ENCODE measurements at places on chromosomes 4 and X.

DNA sequence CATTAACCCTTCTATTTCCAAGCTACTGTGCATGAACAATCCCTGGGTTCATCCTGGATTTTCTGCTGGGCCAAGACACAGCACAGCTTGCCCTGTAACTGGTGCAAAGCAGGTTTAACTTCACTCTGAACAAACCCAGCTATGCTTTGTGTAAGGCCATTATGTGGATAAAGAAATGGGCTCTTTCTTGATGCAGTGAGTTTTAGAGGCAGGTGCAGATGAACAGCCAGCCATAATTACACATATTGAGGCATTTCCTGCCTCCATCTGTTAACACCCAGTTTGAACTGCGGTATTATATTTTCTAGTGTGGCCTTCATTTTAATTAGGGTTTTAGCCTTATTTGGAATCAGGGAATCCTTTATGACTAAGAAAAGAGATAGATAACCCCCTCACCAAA lies 68.7 kb upstream of the ARX start:
- no peak for DNase-seq

GRCh38 chr4:15366721-15367120 lies 61.1 kb upstream of the C1QTNF7 start:
- no peak for DNase-seq

- no peak for DNase-seq
Observed at GRCh38 chrX:151919610-151920009, 6.9 kb downstream of the MAGEA4 start.

GRCh38 chr4:77671051-77671450 lies 65.4 kb downstream of the CXCL13 start:
- no peak for DNase-seq

- DNase-seq = no peak
Observed at GRCh38 chr4:163072222-163072621, 94.5 kb downstream of the NAF1 start.

GRCh38 chrX:105543283-105543682 lies 279.1 kb upstream of the NRK start:
- no peak for DNase-seq

GRCh38 chr4:6017030-6017429 lies 1.2 kb downstream of the C4orf50 start:
- no peak for DNase-seq

- DNase-seq = no peak
Observed at GRCh38 chr4:155445306-155445705, 68.5 kb upstream of the MAP9 start.

GRCh38 chrX:102712216-102712966 lies at the start of gene GPRASP2:
Gene GPRASP2, plus strand, starts transcription at chrX:102712448. Its CDS starts 2,422 bp downstream, at chrX:102714870.
- no peak for DNase-seq

DNA sequence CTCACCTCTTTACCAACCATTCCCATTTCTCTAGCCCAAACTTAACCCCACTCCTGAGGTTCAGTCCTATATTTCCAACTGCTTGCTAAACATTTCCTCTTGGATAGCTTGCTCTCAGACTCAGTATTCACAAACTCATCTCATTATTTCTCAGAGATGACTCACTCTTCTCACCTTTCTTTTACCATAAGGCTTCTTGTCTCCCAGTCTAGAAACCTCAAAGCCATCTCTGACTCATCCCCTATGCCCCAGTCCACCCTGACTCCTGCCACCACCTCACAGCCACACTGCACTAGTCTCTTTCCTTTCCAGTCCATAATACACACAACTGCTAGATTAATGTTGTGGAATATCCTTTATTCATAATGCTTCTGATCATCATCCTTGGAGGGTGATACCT lies 4.8 kb downstream of the FRMPD3 start:
- no peak for DNase-seq

GRCh38 chr4:173411106-173411693 lies 12.3 kb upstream of the SCRG1 start:
- no peak for DNase-seq

- DNase-seq = no peak
Observed at GRCh38 chrX:38890963-38891362, 89.7 kb downstream of the MID1IP1 start.

DNA sequence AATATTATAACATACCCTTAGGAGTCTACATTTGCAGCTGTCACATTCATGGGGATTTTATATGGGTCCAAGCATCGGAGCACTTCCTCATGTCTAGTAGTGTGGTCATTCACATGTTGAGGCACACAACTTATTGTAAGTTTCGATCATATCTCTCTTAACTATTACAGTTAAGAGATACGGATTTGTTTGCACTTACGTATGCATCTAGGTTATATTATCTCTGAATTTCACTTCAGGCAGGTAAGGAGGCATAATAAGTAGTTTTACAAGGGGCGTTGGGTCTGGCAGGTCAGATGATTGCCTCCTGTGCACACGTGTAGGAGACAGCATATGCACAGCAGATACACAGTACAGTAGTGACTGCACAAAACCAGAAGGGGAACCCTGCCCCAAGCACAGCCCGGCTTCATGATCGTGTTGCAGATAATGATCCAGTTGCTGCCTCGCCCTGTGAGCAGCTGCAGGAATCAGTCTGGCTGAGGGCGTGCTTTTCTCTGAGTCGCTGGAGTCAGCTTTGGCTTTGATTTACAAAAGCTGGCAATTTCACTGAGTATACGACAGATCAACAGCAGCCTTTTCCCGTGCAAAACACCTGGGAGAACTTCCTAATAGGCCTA lies 302.9 kb upstream of the GATB start:
- DNase-seq = no peak

GRCh38 chr4:2253160-2254084 lies 8.5 kb downstream of the MXD4 start:
- DNase-seq = no peak

- no peak for DNase-seq
Observed at GRCh38 chr4:98771959-98772632, 113.7 kb upstream of the TSPAN5 start.

DNA sequence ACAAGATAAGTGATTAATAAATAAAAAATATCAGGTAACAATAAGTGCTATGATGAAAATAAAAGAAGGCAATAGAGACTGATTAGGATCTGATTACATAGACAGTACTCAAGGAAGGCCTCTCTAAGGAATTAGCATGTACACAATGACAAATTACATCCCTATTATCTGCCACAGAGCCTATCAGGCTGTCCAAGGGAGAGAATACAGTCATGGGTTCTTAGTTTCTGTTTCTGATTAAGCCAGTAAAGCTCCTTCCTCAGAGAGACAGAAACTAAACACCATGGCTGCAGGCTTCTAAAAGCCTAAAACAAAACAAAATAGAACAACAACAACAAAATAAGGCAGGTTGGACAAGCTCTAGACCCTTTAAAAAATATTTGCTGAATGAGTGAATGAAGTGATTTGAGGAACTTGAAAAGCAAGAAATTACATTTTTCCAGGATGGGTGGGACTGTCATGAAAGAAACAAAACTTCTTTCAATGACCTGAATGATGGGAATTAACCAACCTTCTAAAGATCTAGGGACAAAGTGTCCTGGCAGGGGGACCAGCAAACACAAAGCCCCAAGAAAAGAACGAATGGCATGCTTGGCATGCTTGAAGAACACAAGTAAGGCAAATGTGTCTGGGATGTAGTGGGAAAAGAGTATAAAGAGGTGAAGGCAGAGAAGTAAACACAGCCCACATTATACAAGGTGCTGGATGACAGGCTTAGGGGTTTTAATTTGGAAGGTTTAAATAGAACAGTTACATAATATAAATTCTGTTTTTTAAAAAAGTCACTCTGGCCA lies 44.1 kb downstream of the NAA11 start:
- DNase-seq = no peak

GRCh38 chr4:184515606-184516005 lies 41.3 kb upstream of the IRF2 start:
- no peak for DNase-seq

DNA sequence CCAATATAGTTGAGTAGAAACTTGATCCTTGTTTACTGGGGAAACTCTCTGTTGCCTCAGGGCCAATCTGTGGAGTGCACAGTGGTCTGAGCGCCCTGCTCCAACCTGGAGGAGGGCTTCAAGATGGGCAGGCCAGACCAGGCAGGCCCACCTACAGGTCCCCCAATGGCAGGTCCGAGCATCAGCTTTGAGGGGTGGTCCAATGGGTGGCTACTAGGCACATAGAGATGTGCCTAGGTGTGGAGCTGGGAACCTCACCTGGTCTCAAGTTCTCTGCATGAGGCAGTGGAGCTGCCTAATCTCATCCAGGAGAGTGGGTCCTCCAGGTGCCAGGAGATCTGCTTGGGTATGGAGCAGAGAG lies 252.9 kb downstream of the ARHGAP10 start:
- no peak for DNase-seq

DNA sequence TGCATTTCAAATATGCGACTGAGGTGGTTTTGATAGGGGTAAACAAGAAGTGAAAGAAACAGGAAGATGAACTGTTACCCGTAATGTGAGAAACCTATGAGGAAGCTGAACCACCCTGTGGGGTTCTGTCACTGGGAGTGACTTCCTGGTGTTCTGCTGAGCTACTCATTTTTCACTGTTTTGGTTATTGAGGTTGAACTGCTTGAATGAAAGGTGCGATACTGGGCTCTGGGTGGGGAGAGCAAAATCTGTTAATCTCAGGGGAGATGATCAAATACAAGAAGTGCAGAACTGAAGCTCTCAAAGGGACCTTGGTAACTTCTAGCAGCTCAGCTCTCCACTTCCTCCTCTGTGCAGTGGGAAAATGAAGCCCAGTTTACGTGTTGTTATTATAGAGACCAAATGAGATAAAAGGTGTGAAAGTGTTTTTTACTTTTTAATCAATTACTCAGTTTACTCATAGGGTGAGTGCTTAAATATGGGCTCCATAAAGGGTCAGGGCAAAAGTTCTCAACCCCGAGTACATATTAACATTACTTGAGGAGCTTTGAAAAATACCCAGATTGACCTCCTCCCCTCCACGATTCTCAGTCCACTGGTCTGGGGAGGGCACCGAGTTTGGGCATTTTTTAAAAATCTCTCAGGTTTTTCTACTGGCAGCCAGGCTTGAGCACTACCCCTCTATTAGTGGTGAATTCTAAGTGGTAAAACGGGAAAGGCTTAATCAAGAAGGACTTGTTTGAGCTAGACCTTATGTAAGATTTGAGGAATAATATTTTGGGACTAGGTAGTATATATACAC lies 66.7 kb downstream of the COQ2 start:
- DNase-seq = no peak

DNA sequence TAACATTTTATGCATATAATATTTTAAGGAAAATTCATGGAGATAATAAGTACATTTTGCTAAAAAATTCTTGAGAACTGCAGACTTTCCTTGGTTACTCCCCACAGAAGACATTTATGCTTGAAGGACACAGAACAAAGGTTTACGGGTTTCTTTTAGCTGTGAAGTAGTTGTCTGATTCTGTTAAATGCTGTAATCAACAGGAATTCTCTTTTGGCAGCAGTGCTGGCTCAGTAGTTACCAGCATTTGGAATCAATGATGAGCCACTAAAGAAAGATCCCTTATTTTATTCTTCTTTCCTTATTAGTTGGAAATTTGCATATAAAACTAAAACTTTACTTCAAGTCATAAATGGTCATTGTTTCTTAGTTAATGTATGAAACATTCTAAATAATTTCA lies 199.3 kb upstream of the FAT4 start:
- no peak for DNase-seq

- no peak for DNase-seq
Observed at GRCh38 chr4:122224348-122224747, 72.2 kb downstream of the BLTP1 start.

GRCh38 chr4:101187841-101188240 lies 159.5 kb downstream of the PPP3CA start:
- DNase-seq = no peak

DNA sequence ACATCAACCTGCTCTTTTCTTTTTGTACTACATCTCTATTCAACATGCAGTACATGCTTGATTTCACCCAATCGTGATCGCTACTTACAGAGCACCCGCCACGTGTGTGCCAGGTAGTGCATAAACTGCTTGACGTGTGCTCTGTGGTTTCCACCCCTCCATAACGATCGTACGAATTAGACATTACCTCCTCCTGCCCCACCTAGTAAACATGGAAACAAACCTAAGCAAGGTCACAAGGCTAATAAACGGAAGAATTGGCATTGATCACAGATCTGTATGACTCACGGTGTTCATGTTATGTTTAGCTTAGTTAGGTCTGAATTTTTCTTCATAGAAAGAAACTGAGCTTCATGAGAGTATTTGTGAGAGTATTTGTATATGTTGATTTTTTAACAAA lies 64.1 kb downstream of the STX18 start:
- DNase-seq = no peak

- DNase-seq = no peak
Observed at GRCh38 chr4:76341063-76341462, 34.5 kb downstream of the STBD1 start.

DNA sequence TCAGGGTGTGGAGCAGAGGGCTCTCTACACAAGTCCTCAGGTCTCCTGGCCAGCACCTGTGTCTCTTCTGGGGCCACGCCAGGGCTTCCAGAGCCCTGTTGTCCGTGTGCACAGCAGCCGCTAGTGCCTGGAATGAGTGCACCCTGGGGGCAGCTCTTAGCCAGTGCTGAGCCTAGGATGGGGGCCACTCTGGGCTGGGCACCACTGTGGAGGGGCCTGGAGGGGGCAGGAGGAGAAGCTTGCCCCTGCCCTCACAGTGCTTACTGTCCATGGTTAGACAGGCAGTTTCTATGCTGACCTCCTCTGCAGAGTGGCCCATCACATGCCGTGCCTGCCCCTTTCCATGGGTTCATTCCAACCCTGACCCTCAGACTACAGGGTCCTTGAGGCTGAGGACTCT lies 42.7 kb upstream of the GRPEL1 start:
- DNase-seq = no peak

DNA sequence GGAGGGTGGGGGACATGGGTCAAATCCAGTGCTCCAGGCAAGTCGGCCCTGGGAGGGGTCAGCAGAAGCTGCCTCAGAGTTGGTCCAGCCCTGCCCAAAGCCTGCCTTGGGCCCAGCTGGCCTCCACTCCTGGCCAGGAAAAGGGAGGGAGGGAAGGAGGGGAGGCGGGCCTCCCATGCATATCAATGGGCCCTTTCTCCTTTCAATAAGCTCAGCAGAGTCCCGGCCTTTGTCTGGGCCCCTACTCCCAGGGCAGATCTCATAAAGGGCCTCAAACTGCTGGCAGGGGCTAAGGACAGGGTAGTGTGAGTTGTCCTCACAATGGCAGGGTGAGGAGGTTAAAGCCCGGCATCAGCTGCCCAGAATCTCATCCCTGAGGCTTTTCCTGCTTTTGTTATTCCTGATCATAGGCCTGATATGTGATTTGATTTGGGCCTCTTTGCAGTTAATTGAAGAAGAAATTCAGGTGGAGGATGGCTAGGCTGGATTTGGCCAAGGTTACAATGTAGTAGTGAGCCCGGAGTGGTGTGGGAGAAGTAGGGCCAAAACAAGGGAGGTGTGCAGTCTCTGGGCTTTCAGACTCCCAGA lies 121.1 kb upstream of the ATP6AP2 start:
- no peak for DNase-seq

GRCh38 chr4:74440356-74440755 lies 4.6 kb upstream of the AREG start:
- DNase-seq = no peak

All from activated CD8-positive, alpha-beta memory T cell treated with anti-CD3 and anti-CD28 coated beads for 48 hours (primary cell).